ENCODE measurements at places on chromosomes 12 and 14.

GRCh38 chr12:109137055-109137454, 20.7 kb downstream of the ACACB start:
- no peak for DNase-seq

GRCh38 chr12:29725587-29726320, 58.0 kb downstream of the TMTC1 start:
- no peak for DNase-seq

DNA sequence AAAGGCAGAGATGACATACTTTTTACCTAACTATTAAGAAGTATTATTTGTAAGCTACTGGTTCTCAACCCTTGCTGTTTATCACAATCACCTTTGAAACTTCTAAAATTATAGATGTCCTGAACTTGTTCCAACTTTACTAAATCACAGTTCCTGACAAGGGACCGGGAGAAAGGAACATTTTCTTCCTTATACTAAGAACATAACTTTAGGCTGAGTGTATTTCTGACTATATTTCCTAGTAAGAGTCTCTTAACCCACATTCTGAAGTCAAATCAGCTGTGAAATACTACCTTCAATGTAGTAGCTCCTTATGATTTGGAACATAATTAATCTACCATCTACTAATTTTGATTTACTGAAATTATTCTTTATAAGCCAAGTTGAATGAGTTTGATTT, 80.2 kb downstream of the BAZ1A start:
- no peak for DNase-seq

DNA sequence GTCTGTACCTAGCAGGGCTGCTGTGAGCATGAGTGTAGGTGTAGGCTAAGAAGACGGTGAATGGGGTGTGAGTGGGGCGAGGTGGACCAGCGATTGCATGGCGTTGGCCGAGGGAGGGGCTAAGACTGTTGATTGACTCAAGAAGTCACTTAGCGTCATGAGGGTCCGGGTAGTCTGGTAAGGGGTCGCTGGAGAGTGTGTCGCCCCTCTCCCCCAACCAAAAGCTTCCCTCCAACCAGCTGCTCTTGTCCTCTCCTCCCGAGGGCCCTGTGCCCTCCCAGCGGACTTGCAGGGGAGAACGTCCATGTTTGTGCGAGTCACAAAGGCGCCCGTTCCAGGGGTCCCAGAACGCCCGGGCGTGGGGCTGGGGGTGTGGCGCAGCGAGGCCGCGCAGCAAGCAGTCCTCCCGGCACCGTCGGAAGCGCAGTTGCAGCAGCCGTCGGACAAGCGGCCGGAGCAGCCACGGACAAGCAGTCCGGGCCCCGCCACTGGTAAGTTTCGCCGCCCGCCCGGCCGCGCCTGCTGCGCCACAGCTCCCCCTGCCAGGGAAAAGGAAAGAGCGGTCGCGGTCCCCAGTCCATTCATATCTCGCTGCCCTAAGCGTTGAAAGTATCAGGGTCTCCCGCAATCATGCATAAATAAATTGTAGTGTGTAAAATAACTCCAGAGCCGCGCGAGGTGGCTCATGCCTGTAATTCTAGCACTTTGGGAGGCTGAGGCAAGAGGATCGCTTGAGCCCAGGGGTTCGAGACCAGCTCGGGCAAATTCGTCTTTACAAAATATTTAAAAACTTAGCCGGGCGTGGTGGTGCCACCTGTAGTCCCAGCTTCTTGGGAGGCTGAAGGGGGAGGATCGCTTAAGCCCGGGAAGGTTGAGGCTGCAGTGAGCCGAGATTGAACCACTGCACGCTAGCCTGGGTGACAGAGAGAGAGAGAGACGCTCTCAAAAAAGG, at the start of gene CCDC63:
TSS of gene CCDC63 (plus strand) at position 373 of the 952 bp plus-strand sequence. CDS start 5,968 bp downstream, outside the sequence.
- DNase-seq, result no peak

GRCh38 chr14:58789736-58790135, 152.0 kb downstream of the DACT1 start:
- DNase-seq, result no peak

DNA sequence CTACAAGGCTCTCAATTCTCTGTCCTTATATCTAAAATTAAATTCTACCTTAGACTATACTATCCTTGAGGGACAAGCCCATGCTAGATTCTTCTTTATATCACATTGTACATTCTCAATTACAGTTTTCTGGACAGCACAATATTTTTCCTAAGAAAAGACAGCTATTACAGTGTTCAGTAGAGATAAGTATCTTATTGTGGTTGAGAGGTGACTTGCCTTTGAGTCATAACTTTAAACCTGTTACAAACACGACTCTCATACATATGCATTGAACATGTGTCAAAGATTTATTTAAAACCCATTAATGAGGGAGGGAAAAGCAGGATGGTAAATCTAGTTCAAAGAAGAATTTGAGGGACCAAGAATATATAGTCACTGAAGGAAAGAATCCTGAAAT, 61.1 kb downstream of the TPH2 start:
- DNase-seq, result no peak

DNA sequence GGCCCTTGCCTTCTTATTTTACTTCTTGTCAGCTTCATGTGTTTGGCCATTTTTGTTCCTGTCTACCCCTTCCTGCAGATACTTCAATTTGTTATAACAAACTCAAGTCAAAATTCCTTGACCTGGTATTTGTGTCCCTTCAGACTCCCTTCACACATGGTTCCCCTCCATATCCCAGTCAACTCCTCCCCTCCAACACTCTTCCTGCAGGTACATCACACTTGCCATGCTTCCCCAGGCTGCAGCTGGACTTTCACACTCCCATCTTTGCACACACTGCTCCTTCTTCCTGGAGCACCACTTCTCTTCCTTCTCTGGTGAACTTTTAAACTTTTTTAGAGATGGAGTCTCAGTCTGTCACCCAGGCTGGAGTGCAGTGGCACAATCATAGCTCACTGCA, 18.9 kb upstream of the FIGNL2 start:
- peak; percentile 17 for DNase-seq

DNA sequence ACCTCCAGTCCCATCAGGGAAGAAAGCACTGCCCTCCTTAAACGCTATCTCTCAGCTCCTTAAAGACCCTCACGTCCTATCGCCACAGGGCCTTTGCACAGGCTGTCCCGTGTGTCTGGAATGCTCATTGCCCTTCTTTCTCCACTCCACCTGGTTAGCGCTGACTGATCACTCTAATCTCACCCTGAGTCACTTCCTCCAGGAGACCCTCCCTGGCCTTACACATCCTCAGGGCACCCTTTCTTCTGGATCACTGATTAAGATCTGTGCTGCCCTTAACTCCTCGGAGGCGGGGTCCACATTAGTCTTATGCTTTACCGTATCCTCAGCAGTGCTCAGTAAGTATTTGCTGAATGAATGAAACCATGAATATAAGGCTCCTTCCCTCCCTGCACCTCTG, 94.7 kb downstream of the SYNE3 start:
- no peak for DNase-seq

- peak; percentile 51 for DNase-seq
Observed at GRCh38 chr14:76647697-76648298, 113.5 kb upstream of the VASH1 start.

DNA sequence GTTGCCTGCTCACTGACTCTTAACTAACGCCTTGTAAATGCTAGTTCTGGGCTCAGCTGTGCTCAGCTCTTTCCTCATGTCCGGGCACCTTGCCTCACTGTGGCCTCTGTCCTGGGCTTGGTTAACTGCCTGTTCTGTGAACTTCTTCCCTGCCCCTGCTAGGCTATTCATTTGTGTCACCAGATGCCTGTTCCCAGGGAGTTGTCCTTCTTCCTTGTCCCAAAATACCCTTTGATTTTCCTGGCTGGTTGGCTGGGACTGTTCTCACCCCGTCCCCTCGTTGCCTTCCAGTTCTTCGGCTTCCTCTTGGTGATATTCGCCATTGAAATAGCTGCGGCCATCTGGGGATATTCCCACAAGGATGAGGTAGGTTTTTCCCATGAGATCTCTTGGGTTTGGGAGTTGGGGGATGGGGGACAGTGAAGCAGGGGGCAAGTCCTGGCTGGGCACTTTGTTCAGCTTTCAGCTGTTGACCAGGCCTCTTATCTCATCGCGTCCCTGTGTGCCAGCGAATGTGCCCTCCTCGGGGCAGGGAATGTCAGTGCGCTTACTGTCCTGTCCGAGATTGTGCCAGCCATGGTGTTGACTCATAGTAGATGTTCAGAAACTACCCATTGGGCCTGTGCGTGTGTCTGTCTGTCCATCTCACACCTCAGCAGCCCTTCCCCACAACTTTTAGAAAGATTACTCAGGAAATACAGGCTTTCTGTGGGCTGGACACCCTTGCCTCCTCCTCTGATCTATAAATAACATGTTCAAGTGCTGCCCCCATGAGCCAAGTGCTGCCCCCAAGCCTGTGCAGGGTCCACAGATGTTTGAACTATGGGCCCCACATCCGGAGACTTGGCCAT, 33.1 kb downstream of the CD9 start:
- DNase-seq, result no peak

DNA sequence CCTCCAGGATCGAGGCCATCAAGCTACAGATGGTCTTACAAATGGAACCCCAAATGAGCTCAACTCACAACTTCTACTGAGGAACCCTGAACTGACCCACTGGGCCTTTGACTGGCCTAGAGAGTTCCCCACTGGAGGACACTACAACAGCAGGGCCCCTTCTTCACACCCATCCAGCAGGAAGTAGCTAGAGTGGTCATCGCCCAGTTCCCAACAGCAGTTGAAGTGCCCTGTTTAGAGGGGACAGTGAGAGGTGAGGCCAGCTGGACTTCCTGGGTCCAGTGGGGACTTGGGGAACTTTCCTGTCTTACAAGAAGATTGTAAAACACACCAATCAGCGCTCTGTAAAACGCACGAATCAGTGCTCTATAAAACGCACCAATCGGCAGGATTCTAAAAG, 247.9 kb upstream of the BTG1 start:
- DNase-seq, result no peak

- DNase-seq, result no peak
Observed at GRCh38 chr12:15721316-15722115, 67.7 kb downstream of the EPS8 start.

GRCh38 chr14:37585101-37585511, 9.9 kb downstream of the FOXA1 start:
- no peak for DNase-seq

DNA sequence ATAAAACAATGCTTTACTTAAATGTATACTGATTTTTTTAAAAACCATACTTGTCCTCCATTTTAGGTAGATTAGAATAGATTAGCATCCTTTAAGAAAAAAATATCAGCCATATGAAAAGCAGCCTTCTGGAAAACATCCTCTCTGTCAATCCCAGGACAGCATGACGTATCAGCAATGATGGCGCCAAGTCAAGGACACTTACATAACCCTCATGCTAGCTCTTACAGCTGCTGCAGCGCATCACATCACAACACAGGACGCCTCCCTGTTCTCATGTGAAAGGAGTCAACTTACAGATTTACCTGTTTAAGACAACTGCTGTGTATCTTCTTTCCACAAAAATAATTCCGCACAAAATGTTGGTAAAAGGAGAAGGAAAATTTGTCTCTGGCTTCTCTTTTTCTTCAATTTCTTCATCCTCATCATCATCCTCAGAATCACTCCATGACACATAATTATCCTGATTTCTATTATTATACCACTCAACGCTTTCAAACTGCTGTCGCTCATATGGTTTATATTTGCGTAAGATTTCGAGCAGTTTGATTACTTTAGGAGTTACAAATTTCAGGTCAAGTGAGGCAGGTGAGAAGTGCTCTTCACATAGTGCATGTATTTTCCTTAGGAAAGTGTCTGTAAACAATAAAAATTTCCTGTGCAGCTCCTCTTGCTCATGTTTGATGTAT, 33.3 kb downstream of the DICER1 start:
- DNase-seq, result no peak

DNA sequence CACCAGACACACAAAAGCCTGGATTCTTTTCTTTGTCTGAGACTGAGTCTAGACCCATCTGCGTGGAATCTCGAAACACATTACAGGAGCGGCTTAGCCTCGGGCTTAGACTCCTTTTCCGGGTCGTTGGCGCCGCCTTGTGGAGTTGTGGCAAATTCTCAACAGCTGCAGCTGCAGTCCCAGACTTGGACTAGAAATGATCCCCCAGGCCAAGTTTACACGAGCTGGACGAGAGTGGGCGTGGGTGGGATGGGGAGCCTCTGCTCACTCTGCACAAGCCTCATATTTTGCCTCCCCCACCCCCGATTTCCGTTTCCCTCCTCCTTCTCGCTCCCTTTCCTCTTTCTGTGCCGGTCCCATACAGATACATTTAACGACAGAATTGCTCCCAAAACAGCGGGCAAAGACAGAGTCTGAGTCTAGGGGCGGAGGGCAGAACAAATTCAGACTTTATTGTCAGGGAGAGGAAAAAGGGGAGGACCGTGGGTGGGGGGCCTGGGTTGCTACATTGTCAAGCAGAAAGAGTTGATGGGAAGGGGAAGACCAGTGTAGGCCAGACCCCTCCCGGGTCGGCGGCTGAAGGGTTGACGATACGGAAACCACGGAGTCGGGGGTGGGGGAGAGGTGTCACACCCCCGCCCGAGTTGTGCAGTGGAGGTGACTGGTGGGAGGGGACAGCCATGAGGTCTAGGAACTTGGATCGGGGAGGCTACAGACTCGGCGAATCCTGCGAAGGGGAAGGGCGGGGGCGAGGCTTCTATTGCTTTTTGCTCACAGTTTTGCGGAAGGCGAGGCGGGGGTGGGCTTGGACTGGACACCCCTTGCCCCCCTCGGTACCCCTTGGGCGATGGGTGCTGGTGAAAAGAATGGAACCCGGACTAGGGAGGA, 4.7 kb upstream of the GPR84 start:
- DNase-seq, result no peak

GRCh38 chr14:101855958-101856357, 94.4 kb downstream of the PPP2R5C start:
- no peak for DNase-seq

DNA sequence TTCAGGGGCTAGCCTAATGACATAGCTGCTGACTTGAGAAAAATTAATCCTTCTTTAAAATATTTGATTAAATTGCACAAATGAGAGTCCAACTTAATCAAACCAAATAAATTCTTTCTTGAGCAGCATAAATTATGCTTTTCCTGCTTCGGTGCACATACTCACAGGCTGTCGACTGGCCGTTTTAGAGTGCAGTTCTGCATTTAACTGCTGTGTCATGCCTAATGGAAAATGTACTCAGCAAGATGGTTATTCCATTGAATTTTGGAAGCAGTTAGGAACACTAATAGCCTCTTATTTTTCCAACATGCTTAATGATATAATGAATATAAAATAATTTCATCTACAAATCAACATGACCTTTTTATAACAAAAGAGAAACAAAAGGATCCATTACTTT, 266.1 kb upstream of the LRIG3 start:
- no peak for DNase-seq

All from 8988T (cell line).